ENCODE measurements at places on chromosomes 13 and 19. TPM values are rescaled to one million over a fixed set of nuclear protein-coding genes. Genes with fewer than 3 reads are reported as not detected.

DNA sequence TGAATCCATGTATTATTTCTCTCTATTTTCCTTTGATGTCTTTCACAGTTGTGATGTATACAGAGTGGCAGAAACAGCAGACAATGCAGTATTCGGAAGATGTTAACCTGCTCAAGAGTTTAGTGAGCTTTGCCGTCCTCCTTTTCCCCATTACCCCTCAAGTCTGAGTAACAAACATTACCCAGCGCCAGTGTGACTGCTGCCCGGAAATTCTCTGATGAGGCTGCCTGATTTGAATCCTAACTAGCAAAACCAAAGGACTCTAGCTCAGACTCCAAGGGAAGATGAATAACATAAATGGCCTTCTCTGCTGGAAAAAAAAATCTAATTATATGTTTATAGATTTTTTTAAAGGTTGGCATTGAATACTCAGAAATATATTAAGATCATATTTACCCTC, 247.3 kb upstream of the SOX21 start:
- DNase-seq: no peak

PIP5K1C gene
- 11.4 TPM for total RNA-seq

DNA sequence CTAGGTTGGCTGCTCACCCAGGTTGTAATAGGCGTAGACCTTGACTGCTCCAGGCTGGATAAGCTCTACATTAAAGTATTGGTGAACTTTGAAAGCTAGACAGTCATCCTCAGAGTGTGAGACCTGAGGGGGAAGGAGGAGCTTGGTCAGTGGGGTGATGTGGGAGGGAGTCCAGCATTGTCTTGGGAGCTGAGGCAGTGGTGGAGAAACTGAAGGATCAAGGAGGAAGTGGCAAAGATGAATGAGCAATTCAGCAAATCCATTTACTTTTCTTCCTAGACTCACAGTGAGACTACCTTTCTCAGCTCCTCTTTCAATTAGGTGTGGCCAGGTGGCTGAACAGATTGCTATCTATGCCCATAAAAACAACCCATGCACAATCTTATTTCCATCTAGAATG, 10.2 kb upstream of the TNFSF14 start:
- DNase-seq: no peak

FFAR2 gene
- not detected for total RNA-seq

GRCh38 chr19:11105014-11105636, 15.9 kb downstream of the LDLR start:
- no peak for DNase-seq

Data from CD8-positive, alpha-beta T cell (primary cell).